ENCODE measurements at places on chromosomes 3 and 15.

DNA sequence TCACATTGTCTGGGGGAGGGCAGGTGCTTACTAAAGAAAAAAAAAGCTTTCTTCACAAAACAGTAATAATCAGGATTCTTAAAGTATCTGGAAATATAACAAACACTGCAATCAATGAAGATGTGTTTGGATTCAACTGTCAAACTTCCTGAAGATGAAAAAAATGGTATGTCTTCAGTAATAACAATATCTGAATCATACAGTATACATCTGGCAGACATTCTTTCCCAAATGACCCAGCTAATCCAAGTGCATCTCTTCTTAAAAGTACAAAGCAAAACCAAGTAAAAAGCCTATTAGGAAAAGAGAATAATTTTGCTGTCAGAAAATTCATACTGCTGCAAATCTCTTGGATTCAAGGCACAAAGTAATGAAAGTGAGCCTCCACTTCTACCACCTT, 145.0 kb upstream of the MCTP2 start:
- DNase-seq, result peak; percentile 79

DNA sequence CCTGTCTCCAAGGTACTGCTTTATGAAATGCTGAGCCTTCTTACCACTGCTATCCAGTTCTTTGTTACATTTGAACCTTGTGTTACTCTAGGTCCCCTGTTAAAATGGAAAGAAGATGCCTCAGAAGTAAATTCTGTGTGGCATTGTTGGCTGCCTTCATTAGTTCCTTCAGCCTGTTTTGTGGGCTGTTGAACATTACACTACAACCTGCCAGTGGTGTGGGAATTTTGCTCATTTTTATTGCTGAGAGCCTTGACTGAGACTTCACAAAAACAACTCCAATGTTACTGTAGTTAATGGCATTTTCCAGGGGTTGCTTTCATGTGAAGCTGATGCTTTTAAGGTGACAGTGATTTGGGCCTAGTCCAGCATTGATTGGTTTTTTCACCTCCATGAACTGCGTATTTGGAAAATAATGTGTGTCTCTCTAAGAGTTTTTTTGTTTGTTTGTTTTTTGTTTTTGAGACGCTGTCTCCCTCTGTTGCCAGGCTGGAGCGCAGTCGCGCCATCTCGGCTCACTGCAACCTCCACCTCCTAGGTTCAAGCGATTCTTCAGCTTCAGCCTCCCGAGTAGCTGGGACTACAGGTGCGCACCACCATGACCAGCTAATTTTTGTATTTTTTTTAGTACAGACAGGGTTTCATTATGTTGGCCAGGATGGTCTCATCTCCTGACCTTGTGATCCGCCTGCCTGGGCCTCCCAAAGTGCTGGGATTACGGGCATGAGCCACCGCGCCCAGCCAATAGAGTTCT, 4.3 kb downstream of the MAPK6 start:
- no peak for DNase-seq

DNA sequence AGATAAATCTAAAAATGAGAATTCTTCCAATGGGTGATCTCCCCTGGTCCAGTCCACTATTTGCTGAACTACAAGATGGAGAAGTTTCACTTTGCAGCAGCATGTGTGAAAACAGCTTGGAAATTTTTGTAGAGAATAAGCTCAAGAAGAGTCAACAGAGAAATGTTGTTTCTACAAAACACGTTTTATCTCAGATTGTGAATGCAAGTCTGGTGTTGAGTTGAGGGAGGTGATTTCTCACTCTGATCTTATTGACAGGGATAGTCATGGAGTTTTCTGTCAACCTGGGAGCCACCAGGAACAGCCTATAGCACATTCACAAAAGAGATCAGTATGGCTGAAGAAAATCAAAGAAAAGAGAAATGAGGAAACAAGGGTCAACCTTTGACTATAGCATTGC, 981.2 kb upstream of the CFAP20DC start:
- DNase-seq, result no peak

DNA sequence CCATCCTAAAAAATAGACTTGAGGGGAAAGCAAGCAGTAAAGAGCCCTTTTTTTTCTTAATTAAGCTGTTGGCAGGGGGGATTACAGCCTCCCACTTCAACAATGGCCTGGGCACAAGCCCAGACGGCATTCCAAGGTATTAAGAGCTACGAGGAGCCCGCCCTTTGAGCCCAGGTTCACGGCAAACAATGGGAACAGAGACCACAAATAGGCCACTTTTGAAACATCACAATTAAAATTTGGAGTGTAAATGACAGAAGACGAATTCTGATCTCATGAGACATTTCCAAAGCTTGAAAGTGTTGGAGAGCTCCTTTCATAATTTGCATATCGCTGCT, 8.9 kb downstream of the CHSY1 start:
- DNase-seq, result peak; percentile 36

GRCh38 chr15:99120050-99120777, 15.3 kb downstream of the SYNM start:
- no peak for DNase-seq

DNA sequence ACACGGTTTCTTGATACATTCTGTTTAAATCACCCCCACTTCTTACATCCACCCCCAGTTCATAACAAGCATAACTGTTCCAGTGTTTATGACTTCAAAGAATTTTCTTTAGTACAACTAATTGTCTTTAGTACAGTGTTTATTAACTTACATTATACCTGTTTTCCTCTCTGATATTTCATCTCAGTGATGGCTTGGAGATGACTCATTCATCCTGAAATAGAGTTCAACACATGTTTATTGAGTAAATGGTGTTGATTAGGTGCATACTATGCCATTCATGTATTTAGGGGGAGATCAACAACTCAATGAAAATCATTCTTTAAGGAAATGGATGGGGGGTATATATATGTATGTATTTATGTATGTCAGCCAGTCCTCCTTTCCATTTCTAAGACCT, 21.7 kb upstream of the UTS2B start:
- no peak for DNase-seq

DNA sequence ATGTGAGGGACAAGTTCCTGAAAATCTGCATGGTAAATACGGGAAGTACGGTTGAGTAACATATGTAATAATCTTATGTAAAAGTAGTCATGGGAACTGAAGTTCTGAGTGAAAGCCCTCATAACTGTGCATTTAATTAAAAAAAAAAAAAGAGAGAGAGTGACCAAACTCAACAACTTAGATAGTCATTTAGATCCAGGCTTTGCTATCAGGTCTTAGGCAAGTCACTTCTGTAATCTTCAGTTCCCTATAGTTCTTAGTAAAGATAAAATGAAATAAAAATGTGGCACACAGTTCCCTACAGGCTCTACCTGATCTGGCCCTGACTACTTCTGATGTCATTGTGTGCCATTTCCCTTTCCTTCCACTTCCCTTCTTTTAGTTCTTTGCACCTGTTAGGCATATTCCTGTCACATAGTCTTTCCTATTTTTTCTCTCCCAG, 15.0 kb downstream of the RNF111 start:
- DNase-seq, result no peak

GRCh38 chr3:88440701-88441100, 290.9 kb downstream of the C3orf38 start:
- no peak for DNase-seq

DNA sequence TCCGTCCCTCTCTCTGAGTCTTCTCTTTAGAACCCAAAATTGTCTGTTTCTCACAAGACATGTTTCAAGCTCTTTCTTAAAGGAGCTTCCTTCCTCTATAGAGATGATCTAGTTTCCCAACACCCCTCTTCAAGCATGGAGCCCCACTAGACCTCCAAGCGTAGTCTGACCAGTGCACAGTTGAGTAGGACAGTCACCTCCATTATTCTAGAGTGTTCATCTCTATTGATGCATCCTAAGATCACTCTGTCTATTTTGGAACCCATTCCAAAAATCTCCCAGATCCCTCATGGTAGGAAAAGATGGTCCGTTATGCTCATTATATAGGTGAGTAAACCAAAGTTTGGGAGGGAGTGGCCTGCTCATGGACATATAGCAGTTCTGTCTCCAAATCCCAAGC, 4.1 kb upstream of the CAV3 start:
- no peak for DNase-seq

- no peak for DNase-seq
Observed at GRCh38 chr15:85350395-85350794, 30.0 kb upstream of the AKAP13 start.

- no peak for DNase-seq
Observed at GRCh38 chr15:81298611-81299010, 25.3 kb downstream of the STARD5 start.

GRCh38 chr15:47787875-47788274, 70.6 kb downstream of the SEMA6D start:
- no peak for DNase-seq

DNA sequence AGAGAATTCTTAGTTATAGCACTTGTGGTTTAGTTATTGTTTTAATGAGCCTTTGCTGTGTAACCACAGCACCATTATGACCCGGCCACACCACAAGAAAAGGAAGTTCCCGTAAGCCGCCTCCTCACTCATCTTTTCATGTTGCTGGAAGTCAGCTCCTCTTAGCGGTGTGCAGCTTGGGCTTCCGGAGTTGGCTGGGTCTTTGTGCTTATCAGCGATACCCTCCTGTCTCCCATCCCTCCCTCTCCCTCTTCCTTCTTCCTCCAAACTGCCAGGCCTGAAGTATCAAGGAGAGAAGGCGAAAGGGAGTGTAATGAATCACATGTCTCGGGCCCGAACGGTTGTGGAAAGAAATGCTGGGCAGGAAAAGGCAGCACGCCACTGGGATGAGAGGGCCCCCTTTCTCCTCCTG, 353.5 kb downstream of the MCTP2 start:
- DNase-seq, result peak; percentile 6

- no peak for DNase-seq
Observed at GRCh38 chr15:88542342-88542733, 4.1 kb downstream of the DET1 start.

GRCh38 chr15:58521293-58521991, 89.7 kb downstream of the LIPC start:
- peak; percentile 86 for DNase-seq

DNA sequence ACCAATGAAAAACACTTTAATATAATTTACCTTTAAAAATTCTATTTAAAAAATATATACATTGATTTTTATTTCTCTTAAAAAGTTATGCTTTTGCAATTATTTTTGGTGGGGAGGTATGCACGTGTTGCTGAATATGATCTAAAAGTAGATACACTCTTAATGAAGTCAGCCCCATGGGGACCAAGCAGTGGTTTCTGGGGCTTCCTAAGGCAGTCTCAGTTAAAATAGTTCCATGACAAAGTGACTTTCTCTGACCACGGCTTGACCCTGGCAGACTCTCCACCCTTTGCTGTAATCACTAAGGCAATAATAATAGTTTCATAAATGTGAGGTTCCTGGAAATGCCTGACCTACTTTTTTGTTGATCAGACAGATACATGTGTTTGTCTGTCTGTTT, 50.4 kb downstream of the CCR4 start:
- no peak for DNase-seq

- no peak for DNase-seq
Observed at GRCh38 chr3:100073049-100073713, 41.1 kb downstream of the FILIP1L start.

DNA sequence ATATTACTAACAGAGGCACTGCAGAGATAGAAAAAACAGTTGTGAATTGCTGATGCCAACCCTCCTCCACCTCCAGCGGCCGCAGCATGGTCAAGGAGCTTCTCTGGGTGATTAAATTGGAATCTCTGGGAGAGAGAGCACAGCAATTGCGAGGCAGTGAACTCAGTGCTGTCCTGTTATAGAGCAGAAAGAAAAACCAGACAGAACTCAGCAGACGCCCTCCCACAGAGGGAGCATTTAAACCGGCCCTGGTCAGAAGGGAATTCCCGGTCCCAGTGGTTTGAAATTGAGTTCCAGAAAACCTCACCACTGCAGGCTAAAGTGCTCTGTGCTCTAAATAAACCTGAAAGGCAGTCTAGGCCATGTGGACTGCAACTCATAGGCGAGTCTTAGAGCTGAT, 175.4 kb downstream of the SQOR start:
- DNase-seq, result no peak

DNA sequence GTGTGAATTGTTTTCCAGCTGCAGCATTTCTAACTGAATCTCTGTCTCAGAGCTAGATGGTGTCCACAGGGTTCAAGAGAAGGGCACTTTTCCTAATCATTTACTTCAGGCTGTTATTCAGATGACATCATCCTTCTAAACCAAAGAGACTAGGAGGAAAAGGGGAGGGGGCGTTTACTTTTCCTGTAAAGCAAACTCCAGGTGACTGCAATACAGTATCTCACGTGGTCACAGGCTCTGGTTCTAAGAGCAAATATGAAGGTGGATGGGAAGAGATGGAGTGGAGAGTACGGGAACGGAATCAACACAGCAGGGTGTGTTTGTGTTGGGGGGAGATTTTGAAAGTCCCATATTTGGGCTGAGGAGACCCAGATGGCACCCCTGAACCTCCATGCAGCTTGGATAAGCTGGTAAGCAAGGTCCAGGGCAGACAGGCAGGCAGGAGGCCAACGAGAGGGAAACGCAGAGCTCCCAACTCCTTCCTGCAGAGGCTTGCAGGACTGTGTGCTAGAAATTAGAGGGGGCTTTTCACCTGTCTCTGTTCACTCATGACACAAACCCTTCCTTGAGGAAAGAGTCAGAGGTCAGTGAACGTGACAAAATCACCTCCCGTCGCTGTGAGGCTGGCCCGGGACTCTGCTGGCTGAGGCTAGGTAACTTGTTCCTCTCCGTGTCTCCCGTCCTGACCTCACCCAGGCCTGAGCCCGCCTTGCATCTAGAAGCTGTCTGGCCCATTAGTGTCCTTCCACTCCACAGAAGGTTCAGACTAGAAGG, 151.2 kb downstream of the OPA1 start:
- no peak for DNase-seq

GRCh38 chr15:72375501-72375845, 341 bp downstream of the HEXA start:
- DNase-seq, result no peak

GRCh38 chr15:51731549-51732267, 5.7 kb downstream of the LYSMD2 start:
- peak; percentile 30 for DNase-seq

GRCh38 chr3:159380891-159381290, 579.0 kb downstream of the MFSD1 start:
- DNase-seq, result no peak

- peak; percentile 80 for DNase-seq
Observed at GRCh38 chr3:43001094-43001553, 22.0 kb downstream of the GASK1A start.

GRCh38 chr15:67002368-67002767, 63.0 kb upstream of the SMAD3 start:
- DNase-seq, result no peak

- DNase-seq, result no peak
Observed at GRCh38 chr15:63895787-63896218, 62.1 kb upstream of the HERC1 start.

Data from fibroblast of skin of abdomen (primary cell).